ENCODE measurements at places on chromosomes 16 and 17.

DNA sequence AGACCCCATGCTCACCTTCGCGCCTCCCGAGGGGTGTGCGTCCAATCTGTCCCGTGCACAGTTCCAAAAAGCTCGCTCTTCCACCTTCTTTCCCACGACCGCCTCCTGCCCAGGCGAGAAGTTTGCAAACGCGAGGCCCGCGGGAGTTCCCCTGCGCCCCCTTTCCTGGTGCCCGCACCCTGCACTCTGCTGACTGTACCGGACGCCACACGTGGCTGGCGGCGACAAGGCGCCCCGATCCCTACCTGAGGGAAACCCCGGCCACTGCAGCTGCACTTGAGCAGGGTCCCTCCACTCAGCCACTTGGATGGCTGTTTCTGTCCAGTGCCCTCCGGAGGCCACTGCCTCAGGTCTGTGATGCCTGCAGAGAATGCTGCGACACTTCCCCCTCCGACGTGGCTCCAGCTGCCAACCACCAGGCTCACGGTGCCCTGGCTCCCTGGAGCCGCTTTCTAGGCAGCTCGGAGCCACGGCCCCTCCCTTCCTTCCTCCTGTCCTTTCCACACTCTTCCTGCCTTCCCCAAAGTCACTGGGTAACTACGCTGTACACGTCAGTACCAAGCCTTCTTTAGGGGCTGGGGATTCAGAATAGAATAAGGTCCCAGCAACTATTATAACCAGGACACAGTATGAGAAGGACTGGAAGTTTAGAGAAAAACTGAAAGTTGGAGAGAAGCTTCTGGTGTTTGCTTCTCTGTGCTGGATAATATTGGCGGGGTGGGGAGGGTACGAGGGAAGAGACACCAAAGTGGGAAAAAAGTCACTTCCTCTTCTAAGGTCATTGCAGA lies at the start of gene MLKL:
TSS of gene MLKL (minus strand) at position 425 of the 788 bp plus-strand sequence. CDS start 5,105 bp downstream, outside the sequence.
- DNase-seq: peak; percentile 47

DNA sequence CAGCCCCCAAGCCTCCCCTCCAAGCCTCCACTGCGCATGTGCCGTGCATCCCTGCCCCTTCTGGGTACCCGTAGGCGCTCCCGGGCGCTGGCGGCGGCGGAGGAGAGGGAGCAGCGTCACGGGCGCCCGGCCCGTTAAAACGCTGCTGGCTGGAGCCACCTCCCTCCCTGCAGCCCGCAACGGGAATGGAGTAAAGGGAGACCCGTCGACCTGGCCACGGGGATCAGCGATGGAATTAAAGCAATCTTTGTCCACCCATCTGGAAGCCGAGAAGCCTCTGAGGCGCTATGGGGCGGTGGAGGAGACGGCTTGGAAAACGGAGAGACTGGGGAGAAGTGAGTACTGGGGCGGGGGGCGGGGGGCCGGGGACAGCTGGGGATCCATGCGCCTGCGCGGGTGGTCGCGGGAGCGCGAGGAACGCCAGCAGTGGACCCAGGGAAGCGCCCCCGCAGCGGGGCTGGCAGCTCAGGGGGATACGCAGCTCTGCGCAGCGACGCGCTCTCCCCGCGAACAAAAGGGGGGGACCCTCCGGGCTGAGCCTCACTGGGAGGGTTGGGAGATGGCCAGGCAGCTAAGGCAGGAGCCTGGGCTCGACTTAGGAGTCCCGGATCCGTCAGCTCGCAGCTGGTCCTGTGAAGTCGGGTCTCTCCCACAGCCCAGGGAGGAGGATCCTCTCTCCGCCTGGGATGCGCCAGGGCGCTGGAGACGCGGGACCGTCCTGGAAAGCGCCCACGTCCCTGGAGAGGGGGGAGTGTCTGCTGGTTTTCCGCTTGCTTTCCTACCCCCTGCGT lies at the start of gene BMERB1:
TSS of gene BMERB1 (plus strand) at position 164 of the 791 bp plus-strand sequence. CDS start at position 230, 66 bp downstream.
- DNase-seq: no peak

DNA sequence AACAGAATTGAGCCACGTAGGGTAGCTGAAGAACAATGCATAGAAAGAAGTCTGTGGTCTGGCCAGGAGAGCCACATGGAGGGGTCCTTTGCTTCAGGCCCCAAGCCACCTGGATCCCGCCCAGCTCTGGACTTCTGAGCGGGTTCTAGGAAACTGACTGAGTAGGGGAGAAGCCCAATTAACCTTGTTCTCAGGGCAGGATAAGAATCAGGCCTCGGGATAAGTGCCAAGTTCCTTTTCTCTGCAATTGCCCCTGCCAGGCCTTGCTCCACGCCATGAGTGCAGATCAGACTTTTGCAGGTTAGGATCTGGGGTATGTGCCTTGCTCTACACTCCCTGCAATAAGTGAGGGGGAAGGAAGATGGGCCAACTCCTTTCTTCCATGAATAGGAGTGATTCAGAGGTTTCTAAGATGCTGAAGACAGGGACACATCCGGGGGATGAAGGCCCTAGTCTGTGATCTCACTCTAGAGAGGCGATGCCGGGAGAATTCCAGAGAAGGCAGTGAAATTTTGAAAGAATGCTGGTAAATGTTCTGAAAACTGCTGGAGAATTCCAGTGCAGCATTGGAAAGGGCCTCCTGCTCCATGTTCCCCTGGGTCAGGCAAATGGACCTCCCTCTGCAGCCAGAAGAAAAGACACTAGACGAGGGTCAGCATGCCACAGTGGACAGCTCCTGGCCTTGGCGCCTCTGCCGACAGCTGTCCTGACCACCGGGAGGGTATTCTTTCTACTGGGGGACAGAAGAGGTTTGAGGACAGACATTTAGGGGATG lies 5.8 kb downstream of the NEUROD2 start:
- no peak for DNase-seq

- no peak for DNase-seq
Measured at GRCh38 chr17:62163847-62164246, 98.8 kb upstream of the MED13 start.

- no peak for DNase-seq
Measured at GRCh38 chr16:27460663-27461482, 58.9 kb downstream of the IL21R start.

DNA sequence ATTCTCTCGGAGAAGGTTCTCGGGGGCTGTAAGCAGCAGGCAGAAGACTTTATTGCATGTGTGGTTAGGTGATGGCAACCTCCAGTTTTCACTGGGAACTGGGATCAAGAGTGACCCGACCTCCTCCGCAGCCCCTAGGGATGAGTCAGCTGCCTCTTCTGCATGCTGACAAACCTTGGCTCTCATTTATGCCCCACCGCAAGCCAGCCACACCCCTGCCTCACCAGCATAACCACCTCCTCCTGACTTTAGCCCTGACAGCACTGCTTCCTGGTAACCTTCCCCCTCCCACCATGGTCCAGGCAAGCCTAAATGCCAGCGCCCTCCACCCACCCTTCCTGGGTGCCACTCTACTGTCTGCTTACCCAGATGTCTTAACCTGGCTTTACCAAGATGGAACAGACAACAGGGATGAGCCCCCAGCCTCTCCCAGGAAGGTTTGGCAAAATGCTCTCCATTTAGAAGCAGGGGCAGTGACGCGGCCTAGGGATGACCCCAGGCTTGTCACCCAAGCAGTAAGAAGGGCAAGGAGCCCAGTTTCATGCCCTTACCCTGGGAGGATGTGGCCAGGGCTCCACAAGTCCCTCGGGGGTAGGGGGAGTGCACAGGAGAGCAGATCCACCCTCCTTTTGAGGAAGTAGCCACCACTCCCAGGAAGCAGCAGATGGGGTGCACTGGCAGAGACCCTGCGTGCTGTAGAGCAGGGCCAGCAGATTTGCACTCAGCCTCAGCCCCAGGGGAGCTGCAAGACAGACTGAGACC lies 73.5 kb downstream of the GOSR1 start:
- no peak for DNase-seq

DNA sequence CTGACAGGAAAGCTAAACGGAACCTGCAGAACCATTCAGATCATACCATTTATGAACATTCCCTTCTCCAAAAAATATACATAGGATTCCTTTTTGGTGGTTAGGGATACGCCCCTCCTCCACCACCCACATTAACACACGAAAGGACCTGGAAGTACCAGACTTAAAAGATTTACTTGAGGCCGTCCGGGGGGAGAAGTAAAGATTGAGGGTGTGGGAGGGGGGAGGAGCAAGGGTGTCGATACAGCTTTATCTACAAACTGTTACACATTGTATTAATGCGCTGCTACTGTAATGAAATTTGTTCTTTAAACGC lies 537 bp downstream of the PALB2 start:
- no peak for DNase-seq

- DNase-seq: peak; percentile 22
Measured at GRCh38 chr17:19867079-19867328, 732 bp downstream of the ULK2 start.

DNA sequence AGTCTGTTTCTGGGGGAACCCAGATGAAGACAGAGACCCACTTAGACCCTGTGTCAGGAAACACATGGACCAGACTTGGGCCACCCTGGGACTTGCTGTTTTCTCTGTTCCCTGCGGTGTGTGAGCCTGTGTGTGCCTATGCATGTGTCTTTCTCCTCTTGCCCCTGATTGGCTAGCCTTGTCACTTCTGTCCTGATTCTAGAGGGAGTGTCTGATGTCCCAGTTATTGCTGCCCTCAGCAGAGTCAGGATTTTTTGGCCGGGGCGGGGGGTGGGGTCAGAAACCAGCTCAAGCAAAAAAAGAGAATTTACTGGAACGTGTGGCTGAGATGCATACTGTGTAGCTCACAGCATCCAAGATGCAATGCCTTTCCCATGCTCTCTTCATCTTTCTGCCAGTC lies 30.5 kb downstream of the PLCG2 start:
- no peak for DNase-seq

DNA sequence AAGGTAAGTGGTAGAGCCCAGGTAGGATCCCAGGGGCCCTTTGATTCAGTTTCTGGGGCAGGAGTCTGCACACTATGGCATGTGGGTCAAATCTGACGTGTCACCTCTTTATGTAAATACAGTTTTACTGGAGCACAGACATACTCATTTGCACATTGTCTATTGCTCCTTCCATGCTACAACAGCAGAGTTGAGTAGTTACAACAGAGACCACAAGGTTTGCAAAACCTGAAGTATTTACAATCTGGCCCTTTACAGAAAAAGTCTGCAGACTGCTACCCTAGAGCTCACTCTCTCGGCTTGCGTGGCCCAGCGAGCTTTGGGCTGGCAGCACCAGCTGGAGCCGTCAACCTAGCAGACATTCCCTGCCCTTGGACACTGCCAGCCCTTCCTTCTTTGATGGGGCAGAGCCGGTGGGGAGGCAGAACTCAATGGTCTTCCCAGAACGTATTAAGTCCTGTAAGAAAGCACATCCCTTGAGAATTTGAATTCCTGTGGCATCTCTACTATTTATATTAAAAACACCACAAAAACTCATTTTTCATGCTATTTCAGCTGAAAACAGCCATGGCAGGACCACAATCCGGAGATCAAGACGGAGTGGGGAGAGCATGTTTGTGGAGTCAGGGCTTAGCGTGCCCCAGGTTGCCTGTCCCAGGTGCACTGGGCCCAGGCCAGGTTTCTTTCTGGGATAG lies 133.1 kb upstream of the NUDT7 start:
- no peak for DNase-seq

DNA sequence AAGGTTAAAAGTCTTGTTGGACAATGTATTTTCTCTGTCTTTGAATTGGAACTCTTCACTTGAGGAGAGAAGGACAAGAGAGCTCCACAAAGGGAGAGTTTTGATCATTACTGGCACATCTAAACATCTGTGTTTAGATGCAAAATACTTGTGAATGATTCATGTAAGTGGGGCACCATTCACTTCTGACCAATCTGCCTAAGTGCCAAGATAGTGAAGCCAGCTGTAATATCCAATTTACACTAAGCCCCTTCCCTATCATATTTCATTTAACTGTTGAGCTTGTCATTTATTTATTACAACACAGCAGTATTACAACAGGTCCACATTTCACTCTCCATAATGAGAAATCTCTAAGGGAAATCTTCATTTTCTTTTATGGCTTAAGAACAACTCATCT lies 832.3 kb upstream of the GOT2 start:
- DNase-seq: no peak

- no peak for DNase-seq
Measured at GRCh38 chr16:7887316-7887715, 554.7 kb downstream of the RBFOX1 start.

Measured in effector memory CD4-positive, alpha-beta T cell (primary cell).